Smooth muscle cell of the brain vasculature (primary cell): ENCODE measurements at places on chromosomes 7 and 10.

- DNase-seq, result no peak
These were observed 444 bp upstream of the TNPO3 start for GRCh38 chr7:129055294-129055816.

GRCh38 chr10:51377932-51378599, 303.8 kb downstream of the PRKG1 start:
- DNase-seq, result no peak

DNA sequence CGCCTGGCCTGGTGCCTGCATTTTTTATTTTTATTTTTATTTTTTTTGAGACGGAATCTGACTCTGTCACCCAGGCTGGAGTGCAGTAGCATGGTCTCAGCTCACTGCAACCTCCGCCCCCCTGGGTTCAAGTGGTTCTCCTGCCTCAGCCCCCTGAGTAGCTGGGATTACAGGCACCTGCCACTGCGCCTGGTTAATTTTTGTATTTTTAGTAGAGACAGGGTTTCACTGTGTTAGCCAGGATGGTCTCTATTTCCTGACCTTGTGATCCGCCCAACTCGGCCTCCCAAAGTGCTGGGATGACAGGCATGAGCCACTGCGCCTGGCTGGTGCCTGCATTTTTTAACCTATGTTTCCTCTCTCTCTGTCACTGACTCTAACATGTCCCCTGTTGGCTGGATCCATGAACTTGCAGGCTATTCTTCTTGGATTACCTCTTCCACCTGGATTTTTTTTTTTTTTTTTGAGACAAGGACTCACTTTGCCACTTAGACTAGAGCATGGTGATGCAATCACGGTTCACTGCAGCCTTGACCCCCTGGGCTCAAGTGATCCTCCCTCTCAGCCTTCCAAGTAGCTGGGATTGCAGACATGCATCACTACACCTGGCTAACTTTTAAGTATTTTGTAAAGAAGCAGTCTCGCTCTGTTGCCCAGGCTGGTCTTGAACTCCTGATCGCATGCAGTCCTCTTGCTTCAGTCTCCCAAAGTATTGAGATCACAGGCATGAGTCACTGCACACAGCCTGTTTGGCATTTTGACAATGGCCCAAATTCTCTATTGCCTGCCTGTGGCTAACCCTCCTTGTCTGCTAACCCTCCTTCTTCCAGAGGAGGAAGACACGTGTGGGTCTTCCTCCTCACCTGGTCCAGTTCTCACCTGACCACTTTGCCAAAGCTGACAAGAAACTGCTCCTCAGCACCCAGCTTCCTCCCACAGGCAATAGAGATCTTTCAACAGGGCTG, 23.0 kb upstream of the PRPF18 start:
- DNase-seq, result no peak

GRCh38 chr7:2175091-2175490, 57.7 kb downstream of the MAD1L1 start:
- peak; percentile 10 for DNase-seq

DNA sequence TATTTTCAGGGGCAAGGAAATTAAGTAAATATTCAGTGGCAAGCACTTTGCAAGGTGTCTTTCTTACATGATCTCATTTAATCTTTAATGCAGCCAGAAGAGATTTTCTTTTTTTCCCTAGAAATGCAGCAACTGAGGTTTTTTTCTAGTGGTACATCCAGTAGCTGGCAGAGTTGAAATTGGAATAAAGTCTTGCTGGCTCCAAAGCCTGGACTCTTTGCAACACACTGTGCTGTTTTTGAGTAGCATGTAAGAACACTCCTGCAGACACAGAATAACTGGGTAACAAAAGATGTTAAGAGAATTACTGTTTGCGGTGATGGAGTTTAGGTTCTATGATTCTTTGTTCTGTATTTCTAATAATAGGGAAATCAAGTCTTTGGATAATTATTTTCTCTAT, 123.6 kb downstream of the PON1 start:
- DNase-seq, result no peak

- no peak for DNase-seq
These were observed 20.7 kb downstream of the LRRC4 start for GRCh38 chr7:128010391-128011127.

- no peak for DNase-seq
These were observed 62.9 kb downstream of the REEP3 start for GRCh38 chr10:63583909-63584724.

DNA sequence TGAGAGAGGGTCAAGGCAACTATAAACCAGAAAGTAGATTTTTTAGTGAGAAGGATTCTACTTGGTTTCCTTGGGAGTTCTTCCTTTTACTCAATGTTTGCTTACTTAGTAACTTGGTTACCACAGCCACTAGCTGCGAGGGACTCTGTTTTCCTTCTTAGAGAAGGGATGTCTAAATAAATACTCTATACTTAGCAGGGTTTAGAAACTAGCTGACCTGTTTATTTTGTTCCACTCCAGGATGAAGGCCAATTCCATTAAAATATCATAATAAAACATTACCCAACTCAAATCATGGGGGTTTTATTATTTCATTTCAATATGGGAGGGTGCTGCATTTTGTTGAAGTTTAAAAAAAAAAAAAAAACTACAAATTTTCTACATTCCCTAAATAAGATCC, 87.3 kb downstream of the PPP1R3A start:
- DNase-seq, result peak; percentile 85

DNA sequence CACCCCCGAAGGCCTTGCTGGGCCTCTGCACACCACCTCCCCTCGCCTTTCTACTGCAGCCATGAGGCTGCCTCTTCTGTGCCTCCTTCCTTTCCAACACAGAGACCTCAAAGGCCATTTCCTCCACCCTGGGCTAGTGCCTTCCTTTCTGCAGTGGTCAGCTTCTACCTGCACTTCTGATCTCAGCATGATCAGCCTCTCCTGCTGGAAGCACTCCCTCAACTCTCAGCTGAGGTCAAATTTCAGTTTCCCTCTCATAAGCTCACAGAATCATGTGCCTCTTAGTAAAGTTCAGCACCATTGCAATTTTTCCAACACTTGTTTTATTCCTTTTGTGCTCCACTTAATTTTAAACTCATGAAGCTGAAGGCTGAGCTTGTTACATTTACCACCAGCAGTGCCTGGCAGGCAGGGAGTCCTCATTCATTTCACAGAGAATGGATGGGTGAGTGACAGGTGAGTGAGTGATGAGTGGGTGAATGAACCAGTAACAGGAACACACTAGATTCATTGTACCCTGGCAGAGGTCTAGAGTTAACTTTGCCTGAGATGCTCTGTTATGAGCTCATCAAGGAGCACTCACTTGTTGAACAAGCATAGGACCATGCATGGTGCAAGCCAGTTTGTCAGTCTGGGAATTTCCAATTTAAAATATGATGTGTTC, 124.0 kb upstream of the PRSS58 start:
- no peak for DNase-seq

- DNase-seq, result no peak
These were observed 77.6 kb upstream of the LRRC4 start for GRCh38 chr7:128108641-128109423.

- DNase-seq, result no peak
These were observed 53.7 kb downstream of the C1GALT1 start for GRCh38 chr7:7236041-7236440.

- DNase-seq, result no peak
These were observed 46.8 kb upstream of the ENO4 start for GRCh38 chr10:116802474-116802873.

DNA sequence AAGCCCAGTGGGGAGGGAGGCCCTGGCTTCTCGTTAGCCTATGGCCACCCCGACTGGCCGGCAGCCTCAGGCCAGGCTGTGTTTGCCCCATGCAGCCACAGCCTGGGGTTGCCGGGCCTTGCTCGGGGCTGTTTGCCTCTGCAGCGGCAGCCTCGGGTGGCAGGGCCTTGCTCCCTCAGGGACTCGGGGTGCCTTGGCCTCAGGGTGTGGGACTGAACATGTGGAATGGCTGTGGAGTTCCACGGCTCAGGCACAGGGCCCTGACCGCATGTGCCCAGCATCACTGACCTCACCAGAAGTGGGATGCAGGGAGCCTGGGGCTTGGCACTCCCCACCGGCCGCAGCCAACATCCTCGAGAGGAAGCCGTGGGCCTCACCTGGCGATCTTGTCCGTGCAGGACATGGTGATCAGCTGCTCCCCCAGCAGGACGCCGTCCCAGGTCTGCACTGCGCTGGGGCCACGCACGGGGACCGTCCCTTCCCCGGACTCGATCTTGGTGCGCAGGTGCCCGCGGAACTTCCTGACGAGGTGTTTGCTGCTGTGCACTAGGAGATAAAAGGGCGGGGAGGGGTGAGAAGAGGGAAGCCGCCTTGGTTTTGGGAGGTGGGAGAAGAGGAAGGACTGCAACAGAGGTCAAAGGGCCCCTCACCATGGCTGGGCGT, 160.5 kb downstream of the WDR37 start:
- DNase-seq, result no peak

DNA sequence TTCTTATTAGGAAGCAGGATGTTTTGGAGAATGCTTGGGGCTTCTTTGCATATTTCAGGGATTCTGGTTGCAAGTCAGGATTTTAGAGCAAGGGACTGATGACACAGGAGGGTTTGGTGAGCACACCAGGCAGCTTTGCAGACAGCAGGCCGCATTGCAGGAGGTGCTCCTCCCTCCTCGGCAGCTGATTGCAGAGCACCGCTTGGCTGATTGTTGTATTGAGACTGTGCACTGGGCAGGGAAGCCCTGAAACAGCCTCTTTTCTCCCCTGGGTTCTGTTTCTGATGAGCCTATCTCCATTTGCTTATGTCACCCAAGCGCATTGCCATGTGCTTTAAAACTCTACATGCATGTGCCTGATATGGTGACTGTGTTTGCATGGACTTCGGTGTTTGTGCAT, 769.6 kb downstream of the GRID1 start:
- no peak for DNase-seq

GRCh38 chr10:71493741-71494140, 97.0 kb downstream of the CDH23 start:
- no peak for DNase-seq

- DNase-seq, result no peak
These were observed 152.9 kb upstream of the ASAH2 start for GRCh38 chr10:50404021-50404773.

GRCh38 chr7:95951997-95952795, 179.8 kb downstream of the DYNC1I1 start:
- no peak for DNase-seq

DNA sequence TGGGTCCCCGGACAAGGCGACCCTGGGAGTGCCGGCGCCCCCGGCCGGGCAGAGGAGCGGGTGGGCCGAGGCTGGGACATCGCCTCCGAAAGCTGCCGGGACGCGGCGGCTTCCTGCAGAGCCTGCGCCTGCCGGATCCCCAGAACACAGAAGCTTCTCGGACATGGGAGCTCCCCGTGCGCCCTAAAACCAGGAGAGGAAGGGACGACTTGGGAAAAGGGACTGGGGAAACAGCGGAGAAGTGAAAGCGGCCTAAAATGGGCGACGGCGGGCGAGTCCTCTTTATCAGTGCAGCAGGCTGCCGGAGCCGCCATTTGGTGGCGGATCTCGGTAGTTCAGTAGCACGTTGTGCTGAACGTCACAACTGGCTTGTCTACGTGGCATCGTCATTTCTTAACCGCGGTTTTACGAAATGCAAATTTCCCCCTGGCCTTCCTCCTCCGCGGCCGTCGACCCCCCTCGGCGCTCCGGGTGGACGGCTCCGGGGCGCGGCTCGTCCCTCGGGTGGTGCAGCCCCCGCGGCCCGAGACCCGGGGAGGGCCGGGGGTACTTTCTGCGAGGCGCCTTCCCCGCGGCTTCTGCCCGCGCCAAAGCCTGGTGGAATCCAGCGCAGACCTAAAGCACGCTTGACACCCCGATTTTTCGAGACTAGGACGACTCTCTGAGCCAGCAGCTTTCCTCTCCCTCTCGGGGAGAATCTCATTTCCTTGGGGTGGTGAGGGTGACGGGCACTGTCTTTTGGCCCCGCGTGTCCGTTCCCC, 9.9 kb upstream of the SPAG6 start:
- DNase-seq, result no peak

DNA sequence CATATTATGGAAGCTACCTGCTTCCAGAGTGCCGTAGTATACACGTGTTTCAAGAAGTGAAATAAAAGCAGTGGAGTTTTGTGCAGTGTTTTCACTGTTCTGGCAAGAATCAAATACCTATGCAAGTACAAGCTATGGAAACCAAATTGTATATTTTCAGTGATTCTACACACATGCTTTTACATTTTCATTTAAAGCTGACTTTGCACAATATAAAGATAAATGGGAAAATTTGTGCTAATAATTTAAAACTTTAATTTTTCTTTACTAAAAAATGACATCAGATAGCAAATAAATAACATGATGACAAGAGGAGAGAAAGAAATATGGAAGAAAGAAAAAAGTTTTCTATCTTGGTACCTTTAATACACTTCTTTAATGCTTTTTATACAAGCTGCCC, 393.7 kb upstream of the NPVF start:
- no peak for DNase-seq

- no peak for DNase-seq
These were observed 34.1 kb downstream of the REEP3 start for GRCh38 chr10:63555330-63555729.

- DNase-seq, result no peak
These were observed 162.5 kb downstream of the GPR37 start for GRCh38 chr7:124603066-124603465.

DNA sequence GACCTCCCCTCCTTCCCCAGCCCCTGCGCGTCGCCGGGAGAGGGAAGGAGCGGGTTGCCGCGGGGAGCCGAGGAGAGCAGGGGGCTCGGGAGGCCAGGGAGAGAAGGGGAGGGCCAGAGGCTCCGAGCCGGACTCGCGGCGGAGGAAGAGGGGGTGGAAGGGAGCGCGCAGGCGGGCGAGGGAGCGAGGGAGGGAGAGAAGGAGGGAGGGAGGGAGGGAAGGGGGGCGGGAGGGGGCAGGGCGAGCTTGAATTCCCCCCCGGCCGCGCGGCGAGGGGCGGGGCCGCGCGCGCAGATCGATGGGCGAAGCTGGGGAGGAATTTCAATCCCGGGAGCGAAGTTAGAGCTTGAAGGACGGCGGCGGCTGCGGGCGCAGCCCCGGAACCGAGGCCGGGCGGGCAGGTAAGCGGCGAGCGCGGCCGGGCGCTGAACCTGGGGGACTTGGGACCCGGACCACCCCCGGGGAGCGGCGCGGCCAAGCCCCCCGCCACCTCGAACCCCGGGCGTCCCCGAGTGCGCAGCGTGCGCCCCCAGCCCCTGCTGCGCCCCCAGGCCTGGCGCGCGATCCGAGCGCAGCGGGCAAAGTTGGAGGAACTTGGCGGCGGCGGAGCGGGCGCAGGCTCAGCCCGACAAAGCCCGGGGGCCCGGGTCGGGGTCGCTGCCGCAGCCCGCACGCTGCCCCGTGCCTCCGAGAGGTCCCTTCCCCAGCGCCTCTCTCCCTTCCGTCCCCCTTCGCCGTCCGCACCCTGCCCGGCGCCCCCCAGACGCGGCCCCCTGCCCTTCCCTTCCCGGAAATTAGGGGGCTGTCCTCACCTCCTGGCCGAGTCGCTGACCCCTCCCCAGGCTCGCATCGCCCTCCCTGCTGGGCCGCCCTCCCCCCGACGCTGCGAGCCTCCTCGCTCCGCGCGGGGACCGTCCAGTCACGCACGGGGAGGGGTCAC, at the start of gene ELFN1:
Gene ELFN1 (plus strand): TSS at position 324 of the 940 bp plus-strand sequence. CDS start 74,320 bp downstream, outside the sequence.
- no peak for DNase-seq

GRCh38 chr7:113639221-113639620, 279.6 kb downstream of the PPP1R3A start:
- DNase-seq, result no peak

DNA sequence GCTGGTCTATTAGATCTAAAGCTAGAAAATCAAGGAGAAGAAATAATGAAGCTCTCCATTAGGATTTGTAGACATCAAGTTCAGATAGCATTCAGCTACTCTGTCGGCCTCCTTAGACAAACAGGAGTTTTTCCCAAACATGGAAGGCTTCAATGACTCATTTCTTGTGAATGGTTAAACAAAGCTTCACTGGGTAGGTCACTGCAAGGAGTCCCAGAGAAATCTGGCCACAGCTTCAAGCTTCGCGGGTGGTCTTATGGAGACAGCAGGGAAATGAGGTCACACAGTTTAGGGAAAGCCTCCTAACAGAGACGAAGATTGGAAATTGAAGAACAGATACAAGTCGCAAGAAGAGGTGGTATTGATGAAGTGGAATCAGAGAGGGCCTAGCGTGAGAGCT, 22.6 kb upstream of the LRRC72 start:
- DNase-seq, result peak; percentile 57
